ENCODE measurements at places on chromosomes 6 and 20.
A peak's percentile ranks its signal among the peaks of the same experiment; 100 is the strongest.

DNA sequence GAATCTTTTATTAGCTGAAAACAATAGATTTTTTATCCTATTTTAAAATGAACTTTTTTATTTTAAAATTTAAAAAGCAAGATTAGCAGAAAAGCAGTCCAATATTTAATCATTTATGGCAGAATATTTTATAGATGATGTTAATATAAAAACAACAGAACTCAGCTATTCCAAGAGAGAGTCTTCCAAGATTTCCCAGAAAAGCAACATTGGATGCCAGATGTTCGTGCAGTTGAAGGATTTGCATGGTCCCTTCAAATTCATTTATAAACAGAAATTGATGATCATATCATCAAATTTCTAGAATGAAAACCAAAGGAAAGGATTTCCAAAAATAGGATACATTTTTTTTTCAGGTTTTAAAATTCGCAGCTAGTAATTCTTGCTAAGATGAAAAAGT is 25.4 kb upstream of the CNKSR3 start:
- no peak for ATAC-seq

GRCh38 chr6:112359863-112360262 is 12.7 kb downstream of the RFPL4B start:
- ATAC-seq: no peak

GRCh38 chr20:41274152-41274551 is 43.4 kb downstream of the ZHX3 start:
- no peak for ATAC-seq

GRCh38 chr6:136527831-136528230 is 22.4 kb downstream of the MAP7 start:
- no peak for ATAC-seq

DNA sequence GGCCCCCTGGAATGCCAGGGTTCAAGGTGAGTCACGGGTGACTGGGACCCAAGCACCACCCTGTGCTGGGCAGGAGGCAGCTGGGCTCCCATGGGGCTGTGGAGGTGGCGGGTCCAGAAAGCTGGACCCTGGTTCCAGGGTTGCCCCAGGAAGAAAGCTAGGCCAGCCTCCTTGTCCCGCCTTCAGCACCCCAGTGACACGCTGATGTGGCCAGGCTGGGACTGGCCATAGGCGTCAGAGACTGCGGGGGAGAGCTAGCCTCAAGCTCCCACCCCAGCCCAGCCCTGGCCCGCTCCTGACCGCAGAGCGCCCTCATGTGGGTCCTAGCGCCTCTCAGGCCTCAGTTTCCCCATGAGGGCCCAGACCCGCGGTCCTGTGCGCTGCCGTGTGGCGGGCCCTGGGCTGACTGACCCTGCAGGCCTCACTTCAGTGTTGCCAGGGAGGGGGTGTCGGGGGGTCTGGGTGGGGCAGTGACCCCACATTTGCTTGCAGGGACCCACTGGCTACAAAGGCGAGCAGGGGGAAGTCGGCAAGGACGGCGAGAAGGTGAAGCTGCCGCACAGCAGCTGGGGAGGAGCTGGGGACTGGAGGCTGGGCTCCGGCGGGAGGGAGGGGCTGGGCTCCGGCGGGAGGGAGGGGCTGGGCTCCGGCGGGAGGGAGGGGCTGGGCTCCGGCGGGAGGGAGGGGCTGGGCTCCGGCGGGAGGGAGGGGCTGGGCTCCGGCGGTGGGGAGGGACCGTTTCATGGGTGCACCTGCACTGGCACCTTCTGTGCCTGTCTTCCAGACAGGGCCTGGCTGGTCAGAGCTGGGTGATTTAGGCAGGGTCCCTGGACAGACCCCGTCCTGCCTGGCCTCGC is 7.9 kb downstream of the COL9A3 start:
- peak; percentile 30 for ATAC-seq

DNA sequence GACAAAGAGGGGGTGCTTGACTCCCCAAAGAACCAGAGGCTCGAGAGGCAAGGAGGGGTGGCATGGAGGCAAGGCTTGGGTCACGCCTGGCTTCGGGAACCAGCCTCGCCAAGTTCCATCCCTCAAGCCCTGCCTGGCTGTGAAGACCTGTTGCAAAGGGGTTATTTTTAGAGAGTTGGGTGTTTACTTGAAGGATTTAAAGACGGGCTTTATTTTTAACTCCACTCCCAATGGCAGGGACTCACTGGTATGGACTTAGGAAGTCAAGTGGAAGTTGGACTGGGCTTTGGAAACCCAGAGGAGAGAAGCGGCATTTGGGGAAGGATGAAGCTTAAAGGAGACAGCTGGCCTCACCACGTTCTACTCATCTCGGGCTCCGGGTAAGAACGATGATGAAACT is 43.1 kb downstream of the JPH2 start:
- ATAC-seq: no peak

- ATAC-seq: no peak
Measured at GRCh38 chr20:58627212-58628072, 23.6 kb upstream of the STX16 start.

- no peak for ATAC-seq
Measured at GRCh38 chr6:33259032-33259431, 12.6 kb downstream of the VPS52 start.

- ATAC-seq: no peak
Measured at GRCh38 chr20:49288250-49288751, 10.4 kb upstream of the ZNFX1 start.

DNA sequence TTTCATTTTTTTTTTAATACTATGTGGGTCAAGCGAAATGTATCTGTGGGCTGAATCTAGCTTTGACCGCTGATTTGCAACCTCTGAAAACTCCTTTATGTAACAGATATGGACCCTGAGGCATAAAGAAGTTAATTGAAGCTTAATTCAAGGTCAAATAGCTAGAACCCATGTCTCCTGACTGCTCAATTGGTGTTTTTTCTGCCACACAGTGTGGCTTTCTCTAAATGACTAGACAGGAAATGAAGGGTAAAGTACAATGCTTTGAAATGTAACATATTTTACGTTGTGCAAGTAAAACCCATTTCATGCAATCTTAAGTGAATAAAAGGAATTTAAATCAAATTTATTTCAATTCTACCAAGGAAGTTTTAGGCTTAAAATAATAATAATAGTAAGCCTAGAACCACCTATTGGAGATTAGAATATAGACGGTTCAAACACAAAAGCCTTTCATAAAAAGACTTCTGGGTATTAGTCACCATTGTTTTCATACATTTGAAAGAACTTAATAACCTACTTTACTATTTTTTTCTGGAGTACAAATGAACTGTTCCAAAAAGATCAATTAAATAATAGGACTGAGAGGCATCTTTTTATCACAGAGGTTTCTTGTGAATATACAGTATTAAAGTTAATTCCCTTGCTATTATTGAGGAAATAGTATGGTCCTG is 279.8 kb downstream of the EPHA7 start:
- ATAC-seq: no peak

GRCh38 chr20:16229813-16230212 is 343.4 kb downstream of the KIF16B start:
- no peak for ATAC-seq

GRCh38 chr20:17935761-17936160 is 32.8 kb downstream of the SNX5 start:
- ATAC-seq: no peak

DNA sequence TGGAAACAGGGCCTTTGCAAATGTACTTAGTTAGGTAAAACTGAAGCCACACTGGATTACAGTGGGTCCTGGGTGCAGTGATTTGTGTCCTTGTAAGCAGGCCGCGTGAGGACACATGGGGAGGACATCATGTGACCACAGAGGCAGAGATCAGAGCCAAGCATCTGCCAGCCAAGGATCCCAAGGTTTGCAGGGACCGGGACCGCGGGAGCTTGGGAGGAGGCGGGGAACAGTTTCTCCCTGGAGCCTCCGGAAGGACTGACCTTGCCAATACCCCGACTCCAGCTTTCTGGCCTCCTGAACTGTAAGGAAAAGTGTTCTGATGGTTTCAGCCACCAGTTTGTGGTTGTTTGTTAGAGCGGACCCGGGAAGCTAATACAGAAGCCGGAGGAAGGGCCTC is 500.9 kb downstream of the PREX1 start:
- no peak for ATAC-seq

GRCh38 chr6:163513570-163514166 is 99.2 kb downstream of the QKI start:
- ATAC-seq: no peak

DNA sequence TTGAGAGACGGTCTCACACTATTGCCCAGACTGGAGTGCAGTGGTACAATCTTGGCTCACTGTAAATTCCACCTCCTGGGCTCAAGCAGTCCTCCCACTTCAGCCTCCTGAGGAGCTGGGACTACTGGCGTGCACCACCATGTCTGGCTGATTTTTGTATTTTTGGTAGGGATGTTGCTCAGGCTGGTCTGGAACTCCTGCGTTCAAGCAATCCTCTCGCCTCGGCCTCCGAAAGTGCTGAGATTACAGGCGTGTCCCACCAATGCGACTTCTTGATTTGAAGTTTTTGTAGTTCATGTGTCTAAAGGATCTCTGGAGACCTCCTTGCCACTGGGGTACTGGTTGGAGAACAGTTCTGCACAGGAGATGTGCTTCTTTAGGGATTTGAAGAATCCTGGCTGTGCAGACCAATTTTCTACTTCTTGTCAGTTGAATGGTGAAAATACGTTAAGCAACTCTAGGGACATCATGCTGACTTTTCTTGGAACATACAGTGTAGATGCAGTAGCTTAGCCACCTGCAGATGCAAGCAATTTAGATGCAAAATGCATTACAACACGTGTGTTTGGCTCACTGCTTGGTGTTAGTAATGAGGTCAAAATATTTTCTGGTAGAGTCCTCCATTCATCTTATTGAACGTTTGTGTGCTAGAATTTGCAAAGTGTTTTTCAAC is 28.2 kb downstream of the SYTL3 start:
- no peak for ATAC-seq

DNA sequence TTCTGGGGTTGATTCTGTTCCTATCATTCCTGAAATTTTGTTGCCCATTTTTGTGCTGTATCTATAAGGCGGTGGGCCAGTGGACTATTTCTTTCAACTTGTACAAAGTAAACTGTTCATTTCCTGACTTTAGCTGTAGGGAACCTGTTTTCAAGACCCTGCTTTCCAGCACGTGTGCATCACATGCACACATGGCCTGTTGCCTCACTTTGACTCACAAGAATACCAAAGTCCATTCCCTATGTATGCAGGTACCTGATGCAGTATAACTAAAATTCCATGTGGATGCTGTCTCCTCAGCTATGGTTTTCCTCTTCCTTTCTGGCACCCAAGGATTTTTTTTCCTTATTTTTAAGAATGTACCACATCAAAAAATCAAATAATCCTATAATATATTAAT is 284.1 kb upstream of the MANEA start:
- ATAC-seq: no peak

GRCh38 chr6:125791151-125791819 is 525 bp downstream of the NCOA7 start:
- peak; percentile 17 for ATAC-seq

DNA sequence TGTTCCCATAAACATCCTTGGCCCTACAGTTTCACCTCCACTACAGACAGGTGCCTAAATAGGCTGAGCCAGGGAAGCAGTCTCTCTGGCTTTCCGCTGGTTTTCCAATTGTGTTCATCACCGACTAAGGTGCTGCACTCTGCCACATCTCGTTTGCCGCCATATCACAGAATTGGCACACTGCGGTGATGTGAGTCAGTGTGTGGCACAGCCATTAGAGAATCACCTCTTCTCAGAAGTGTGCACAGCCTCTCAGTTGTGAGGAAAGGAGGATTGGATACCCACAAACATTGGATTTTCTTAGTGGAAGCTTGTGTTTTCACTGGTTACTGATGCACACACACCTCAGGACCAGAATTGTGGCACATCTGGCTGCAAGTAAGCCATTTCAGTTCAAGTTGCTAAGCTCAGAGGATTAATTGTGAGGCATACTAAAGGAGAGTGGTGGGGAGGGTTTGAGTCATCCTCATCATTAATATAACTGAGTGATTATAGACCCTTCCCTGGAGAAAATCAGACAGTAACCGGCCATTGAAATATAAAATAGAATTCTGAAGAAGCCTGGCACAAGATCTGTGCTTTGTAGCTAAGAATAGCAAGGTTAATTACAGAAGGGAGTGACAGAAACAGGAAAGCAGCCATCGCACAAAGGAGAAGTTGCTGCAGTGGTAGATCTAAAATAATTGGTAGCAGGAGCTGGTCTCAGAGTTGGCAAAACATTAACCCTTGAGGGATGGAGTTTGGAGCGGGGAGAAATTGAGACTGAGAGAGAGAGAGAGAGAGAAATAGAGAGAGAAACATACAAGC is 506.9 kb downstream of the LMBRD1 start:
- ATAC-seq: no peak

DNA sequence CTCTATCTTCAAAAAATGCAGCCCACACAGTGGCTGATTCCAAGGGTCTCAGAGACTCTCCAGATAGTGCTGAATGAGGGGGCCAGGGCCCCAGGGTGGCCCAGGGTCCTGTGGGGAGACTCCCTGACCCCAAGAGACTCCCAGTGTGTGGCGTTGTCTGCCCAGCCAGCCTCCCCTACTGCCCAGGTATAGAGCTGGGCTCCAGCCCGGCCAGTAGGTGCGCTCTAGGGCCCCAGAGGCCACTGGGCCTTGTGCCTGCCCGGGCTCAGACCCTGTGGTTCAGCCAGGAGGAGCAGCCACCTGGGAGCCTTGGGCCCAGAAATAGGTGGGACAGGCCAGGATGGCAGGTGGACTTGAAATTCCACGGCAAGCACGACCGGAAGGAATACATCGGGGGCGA is 30.3 kb upstream of the GATA5 start:
- no peak for ATAC-seq

DNA sequence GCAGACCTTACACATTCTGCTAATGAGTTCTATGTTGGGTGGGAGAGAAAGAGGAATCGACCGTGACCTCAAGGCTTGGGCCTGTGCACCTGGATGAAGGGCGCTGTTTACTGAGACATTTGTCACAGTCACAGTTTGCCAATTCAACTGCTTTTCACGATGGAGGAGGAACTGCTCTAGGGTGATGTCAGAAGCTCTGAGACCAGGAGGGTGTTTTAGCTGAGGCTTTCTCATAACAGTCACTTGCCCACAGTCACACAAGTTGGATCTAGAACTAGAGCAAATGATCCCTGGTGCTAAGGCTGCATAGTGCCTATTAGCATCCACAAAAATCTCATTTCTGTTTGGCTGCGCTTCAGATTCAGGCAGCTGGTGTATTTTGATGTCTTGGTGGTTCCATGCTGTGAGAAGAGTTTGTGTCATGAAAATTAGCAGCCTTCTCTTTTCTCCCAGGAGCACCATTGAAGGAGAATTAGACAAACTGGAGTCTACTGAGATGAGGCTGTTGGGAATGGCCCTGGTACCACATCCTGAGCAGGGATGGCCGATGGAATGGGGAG is 83.3 kb upstream of the TGM3 start:
- ATAC-seq: no peak

Data from activated CD4-positive, CD25-positive, alpha-beta regulatory T cell treated with anti-CD3 and anti-CD28 coated beads, Interleukin-2, amount 50 U/mL, for 24 hours (primary cell).